SK-N-DZ (cell line): ENCODE measurements at places on chromosomes 7 and 10.

- DNase-seq, result no peak
Measured at GRCh38 chr7:129643550-129644170, 32.1 kb downstream of the NRF1 start.

- DNase-seq, result no peak
Measured at GRCh38 chr10:58109731-58110130, 158.0 kb downstream of the IPMK start.

DNA sequence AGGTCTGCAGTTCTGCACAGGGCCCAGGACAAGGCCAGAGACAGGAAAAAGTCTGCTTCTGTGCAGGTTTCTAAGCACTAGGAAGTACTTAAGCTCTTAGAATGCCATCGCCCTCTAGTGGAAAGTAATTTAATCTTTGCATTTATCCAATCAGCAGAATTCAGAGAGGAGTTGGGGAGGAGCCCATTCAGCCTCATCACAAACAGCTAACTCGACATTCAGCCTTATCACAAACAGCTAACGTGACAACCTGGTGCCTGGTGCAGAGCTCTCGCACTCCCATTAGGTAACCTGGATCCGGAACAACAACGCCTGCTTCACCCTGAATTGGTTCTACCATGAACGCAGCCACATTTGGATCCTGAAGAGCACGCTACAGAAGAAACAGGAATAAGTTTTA lies 15.2 kb downstream of the OAT start:
- DNase-seq, result peak; percentile 83

- DNase-seq, result no peak
Measured at GRCh38 chr10:2836921-2837662, 230.3 kb upstream of the PFKP start.

- no peak for DNase-seq
Measured at GRCh38 chr10:75003891-75004290, 107.6 kb upstream of the SAMD8 start.

GRCh38 chr10:13310518-13311176 lies 10.8 kb upstream of the PHYH start:
- DNase-seq, result no peak

- no peak for DNase-seq
Measured at GRCh38 chr7:45347804-45348203, 190.2 kb downstream of the RAMP3 start.

DNA sequence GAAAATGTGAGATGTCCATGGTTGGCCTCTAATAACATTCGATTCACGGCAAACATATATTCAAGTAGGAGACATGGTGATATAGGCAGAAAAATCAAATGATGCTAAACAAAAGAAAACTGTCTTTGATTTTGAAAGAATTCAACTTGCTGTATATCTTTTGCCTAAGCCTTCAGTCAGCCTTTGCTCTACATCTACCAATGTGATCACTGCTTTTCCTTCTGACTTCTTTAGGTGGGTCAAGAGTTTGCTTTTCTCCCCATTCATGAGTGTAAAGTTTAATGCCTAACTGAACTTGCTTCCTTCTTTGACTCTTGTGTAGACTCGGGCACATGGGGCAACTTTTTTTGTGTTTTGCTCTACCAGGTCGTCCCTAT lies 417 bp upstream of the HIF1AN start:
- no peak for DNase-seq
